Substantia nigra (tissue), 51 donors: ENCODE measurements at places on chromosomes 1 and 21.

- no peak for DNase-seq
Measured at GRCh38 chr1:27322569-27323240, 742 bp downstream of the TMEM222 start.

- DNase-seq = no peak
Measured at GRCh38 chr1:52281518-52281917, 84.5 kb downstream of the CC2D1B start.

GRCh38 chr1:155011437-155012025 lies 8.9 kb downstream of the ZBTB7B start:
- no peak for DNase-seq

DNA sequence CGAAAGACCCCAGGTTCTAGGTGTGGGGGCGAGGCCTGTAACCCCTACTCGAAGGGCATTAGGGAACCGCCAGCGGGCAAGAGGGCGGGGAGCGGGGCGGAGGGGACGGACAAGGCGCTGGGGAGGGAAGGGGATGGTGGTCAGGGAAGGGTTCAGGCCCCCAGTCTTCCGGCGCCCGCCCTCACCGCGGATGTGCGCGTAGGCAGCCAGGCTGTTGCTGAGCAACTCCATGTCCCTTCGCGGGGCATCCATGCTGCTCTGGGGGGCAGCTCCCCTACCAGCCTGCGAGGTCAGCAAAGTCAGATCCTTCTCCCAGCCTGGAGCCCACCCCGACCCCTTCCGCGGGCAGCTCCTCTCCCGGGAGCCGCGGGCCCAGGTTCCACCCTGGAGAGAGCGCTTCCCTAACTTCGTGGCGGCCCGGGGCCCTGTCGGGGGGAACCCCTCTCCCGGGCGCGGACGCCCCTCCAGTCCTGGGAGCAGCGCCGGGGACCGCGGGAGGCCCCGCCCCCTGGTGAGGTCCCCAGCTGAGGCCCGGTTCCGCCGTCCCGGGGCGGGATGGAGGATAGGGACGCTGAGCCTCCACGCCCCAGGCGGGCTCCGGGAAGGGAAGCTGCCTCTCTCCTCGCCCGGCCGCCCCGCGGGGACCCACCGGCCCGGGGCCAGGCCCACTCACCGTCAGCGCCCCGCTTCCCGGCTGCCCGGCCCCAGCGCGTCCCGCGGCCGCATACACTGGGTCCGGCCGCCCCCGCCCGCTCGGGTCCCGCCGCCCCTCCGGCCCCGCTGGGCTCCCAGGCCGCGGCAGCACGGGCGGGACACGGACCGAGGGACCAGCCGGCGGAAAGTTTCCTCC lies 434 bp downstream of the EVA1B start:
- DNase-seq = no peak

- DNase-seq = no peak
Measured at GRCh38 chr21:45957981-45958600, 23.5 kb upstream of the COL6A1 start.

GRCh38 chr1:116982319-116983004 lies 19.1 kb upstream of the CD101 start:
- DNase-seq = no peak

DNA sequence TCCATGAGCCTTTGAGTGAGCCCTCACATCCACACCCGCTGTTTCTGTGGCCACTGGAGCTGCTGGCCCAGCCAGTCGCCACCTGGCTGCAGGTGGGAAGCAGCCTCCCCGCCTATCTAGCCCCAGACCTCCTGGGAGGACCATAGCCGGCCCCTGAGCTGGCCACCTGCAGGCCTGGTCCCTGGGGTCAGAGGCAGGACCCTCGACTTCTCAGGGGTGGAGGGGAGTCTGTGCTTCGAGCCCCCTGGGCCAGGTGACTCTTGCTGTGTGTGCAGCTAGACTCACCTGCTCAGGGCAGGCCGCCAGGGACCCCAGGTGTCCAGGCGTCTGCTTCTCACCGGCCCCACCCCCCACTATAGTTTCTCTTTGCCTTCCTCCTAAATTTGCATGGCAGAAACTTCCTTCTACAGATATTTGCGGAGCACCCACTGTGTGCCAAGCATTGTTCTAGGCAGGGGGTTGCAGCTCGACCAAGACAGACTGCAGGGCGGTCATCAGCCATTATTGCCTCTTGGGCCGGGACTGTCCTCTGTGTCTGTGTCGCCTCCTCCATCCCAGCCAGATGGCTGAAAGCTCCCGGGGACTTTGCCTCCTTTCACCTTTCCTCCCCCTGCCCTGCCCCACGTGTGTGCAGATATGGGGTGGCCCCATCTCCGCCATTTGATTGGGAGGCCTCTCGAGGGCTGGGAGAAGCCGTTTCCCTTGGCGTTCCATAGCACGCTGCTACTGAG lies 27.3 kb downstream of the SPSB1 start:
- no peak for DNase-seq

- DNase-seq = peak; percentile 46
Measured at GRCh38 chr21:33894736-33895288, 20.8 kb downstream of the ATP5PO start.

- no peak for DNase-seq
Measured at GRCh38 chr1:177228693-177229065, 57.9 kb downstream of the BRINP2 start.

DNA sequence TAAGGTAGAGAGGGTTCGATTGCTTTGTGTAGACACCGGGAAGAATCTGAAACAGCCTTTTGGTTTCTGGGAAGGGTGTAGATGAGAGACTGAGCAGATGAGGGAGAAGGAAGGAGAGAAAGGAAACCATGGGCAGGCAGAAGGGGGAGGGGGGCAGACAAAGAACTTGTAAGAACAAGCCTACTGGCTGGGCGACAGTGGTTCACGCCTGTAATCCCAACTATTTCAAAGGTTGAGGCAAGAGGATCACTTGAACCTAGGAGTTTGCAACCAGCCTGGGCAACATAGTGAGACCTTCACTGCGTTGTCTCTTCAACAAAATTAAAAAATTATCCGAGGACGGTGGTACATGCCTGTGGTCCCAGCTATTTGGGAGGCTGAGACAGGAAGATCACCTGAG lies 106.2 kb downstream of the TM2D1 start:
- DNase-seq = no peak

DNA sequence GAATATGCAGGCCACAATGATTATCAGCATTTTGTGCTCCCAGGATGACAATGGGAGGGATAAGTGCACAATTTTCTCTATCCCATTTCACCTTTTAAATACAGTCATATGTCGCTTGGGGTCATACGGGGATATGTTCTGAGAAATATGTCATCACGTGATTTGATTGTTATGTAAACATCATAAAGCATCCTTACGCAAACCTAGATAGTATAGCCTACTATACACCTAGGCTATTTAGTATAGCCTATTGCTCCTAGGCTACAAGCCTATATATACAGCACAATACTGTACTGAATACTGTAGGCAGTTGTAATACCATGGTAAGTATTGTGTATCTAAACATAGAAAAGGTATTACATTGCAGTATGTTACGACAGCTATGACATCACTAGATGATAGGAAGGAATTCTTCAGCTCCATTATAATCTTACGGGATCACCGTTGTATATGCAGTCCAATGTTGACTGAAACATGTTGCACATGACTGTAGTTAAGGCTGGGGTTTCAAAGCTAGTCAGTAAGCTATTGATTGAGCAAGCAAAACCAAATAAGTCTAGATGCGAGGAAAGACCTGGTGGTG lies 18.9 kb downstream of the RUSC1 start:
- DNase-seq = no peak

GRCh38 chr1:46983830-46984586 lies 39.5 kb upstream of the CYP4X1 start:
- no peak for DNase-seq

- no peak for DNase-seq
Measured at GRCh38 chr1:155913969-155914757, 3.0 kb upstream of the RIT1 start.

- no peak for DNase-seq
Measured at GRCh38 chr1:1462318-1462966, 9.1 kb upstream of the ATAD3B start.

DNA sequence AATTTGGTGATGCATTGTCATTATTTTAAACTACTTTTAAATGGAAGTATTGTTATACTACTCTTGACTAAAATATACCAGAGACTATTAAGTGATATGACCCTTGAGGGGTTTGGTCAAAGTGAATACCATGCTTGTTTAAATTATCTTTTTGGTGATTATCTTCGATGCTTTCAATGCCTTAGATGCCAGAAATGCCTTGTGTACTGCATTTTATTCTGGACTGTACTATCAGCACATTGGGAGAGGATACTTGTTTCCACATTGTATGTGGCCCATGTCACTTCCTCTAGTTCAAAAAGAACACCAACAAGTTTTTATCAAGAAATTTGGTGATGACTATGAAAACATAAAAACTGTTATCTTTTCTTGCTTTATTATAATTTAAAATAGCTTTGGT lies 16.3 kb downstream of the MAP3K7CL start:
- DNase-seq = no peak

DNA sequence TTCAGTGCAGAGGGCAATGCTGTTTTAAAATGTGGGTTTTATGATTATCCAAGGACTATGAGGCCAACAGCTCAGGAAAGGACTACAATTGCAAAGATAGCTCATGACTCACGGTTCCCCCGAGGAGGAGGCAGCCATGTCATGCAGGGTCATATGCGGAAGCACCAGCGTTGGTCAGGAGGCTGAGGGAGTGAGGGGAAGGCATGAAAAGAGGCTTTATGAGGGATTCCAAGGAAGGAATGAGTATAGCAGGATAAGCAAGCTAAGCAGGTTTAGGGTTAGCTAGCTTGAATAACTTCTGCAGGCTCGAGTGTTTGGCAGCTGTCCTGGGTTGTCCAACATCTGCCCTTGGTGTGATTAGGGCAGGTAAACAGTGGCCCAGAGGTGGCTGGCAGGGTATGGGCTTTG lies 495.1 kb downstream of the SETD4 start:
- no peak for DNase-seq

DNA sequence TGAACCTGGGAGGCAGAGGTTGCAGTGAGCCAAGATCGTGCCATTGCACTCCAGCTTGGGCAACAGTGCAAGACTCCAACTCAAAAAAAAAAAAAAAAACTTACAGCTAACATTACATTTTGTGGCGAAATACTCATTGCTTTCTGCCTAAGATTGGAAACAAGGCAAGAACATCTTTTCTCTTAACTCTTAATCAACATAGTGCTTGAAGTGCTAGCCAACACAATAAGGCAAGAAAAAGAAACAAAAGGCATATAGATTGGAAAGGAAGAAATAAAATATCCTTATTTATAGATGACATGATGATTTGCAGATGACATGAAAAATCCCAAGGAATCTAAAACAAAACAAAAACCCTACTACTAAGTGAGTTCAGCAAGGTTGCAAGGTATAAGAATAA lies 24.6 kb upstream of the GJA9 start:
- DNase-seq = no peak

DNA sequence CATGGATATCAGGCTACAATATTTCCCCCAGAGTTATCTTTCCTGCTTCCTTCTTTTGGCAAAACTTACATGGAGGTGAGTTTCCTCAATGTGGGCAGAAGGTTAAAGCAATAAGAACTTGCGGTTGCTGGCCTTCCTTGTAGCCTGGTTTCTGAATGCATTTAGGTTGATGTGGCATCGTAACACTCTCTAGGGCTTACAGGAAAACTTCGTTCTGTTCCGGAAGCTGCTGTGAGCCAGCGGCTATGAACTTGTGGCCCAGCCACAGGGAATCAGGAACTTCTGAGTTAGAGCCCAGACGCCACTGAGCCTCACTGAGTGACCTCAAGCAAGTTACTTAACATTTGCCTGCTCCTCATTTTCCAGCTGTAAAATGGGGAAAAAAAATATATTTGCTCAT lies 623.4 kb upstream of the ADAMTS5 start:
- DNase-seq = no peak

DNA sequence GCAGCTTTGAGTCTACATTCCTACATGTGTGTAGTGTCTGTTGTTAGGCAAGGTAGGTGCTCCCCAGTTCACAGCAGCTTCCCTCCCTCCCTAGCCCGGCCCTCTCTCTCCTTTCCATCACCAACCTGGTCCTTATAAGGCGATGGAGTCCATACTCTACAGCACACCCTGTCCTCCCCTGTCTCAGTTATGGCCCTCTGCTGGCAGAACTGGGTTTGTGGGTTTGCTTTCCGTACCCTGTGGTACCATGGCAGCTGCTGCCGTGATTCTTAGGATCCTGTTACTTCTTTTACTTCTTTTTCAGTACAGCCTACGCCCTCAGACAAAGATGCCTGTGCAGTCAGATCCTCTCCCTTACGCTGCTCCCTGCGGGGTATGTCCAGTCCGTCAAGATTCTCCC lies 31.7 kb downstream of the AK5 start:
- DNase-seq = no peak

- no peak for DNase-seq
Measured at GRCh38 chr1:98188774-98189173, 267.9 kb upstream of the DPYD start.

DNA sequence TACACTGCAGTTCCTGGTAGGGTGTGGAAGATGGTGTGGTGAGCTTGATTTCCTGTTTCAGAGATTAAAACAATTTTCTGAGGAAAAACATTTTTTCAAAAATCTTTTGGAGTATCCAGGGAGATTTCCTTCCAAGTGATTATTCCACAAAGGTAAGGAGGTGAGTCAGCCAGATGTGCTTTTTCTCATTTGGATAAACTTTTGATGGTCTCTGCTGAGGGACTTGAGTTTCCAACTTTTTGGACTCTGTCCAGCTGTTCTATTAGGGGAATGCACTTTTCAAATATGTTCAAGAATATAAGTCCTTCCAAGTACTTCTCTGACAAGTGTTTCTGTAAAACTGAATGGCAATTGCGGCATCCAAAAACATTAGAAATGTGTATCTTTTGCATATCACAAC lies 628.8 kb upstream of the ADAMTS5 start:
- no peak for DNase-seq

- no peak for DNase-seq
Measured at GRCh38 chr1:82695443-82695842, 894.7 kb downstream of the ADGRL2 start.

GRCh38 chr1:40221977-40222772 lies 25.6 kb upstream of the TMCO2 start:
- DNase-seq = no peak

GRCh38 chr21:23160914-23161313 lies 2162.7 kb downstream of the NCAM2 start:
- DNase-seq = no peak

- DNase-seq = no peak
Measured at GRCh38 chr1:68826836-68827235, 330.0 kb upstream of the DEPDC1 start.
